ENCODE measurements at places on chromosomes 16 and 17.

- no peak for DNase-seq
Measured at GRCh38 chr17:70136131-70136530, 33.2 kb upstream of the KCNJ2 start.

DNA sequence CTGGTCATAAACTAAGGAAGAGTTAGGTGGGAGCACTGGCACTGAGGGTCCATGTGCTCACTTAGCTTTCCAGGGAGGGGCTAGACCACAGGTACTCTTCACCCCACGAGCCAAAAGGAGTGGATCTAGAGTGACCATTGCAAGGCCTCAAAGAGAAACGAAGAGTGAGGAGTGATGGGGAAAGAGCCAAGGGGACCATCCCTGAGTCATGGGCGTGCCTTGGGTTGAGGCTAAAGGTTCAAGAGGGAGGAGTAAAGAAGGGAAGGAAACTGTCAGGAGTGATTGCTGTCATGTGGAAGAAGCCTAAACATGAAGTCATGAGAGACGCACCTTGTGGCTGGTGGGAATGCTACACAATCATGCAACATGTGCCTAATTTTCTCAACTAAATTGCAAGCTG, 141.0 kb downstream of the CDH13 start:
- DNase-seq, result no peak

DNA sequence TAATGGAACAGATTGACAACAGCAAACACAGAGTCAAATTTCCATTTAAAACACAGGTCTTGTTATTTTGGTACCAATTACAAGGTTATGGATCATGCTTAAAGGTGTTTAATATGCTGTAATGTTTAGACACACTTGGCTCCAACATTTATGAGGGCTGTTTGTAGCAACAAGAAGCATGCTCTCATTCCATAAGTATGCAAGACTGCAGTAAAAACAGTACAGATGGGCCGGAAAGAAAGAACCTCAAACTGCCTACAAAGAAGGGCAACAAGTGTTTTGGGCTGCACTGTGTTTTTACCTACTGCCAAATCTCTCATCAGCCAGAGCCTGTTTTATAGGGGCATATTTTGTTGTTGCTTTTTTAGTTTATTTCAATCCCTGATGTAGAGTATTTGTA, 100.5 kb upstream of the HS3ST3A1 start:
- no peak for DNase-seq

- DNase-seq, result no peak
Measured at GRCh38 chr17:42653179-42654124, 5.6 kb upstream of the TUBG2 start.

GRCh38 chr17:43983515-43984411, 20.7 kb upstream of the NAGS start:
- DNase-seq, result no peak

- no peak for DNase-seq
Measured at GRCh38 chr16:15798671-15799070, 58.2 kb downstream of the MYH11 start.

DNA sequence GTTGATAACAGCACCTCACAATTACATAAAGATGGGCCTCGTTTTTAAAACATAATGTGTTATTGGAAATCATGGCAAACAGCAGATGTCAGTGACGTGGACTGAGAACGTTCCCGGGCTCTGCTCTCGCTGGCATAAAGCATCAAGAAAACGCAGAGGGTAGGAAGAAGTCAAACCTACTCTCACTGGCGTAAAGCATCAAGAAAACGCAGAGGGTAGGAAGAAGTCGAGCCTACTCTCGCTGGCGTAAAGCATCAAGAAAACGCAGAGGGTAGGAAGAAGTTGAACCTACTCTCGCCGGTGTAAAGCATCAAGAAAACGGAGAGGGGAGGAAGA, 110.6 kb downstream of the VPS53 start:
- no peak for DNase-seq

DNA sequence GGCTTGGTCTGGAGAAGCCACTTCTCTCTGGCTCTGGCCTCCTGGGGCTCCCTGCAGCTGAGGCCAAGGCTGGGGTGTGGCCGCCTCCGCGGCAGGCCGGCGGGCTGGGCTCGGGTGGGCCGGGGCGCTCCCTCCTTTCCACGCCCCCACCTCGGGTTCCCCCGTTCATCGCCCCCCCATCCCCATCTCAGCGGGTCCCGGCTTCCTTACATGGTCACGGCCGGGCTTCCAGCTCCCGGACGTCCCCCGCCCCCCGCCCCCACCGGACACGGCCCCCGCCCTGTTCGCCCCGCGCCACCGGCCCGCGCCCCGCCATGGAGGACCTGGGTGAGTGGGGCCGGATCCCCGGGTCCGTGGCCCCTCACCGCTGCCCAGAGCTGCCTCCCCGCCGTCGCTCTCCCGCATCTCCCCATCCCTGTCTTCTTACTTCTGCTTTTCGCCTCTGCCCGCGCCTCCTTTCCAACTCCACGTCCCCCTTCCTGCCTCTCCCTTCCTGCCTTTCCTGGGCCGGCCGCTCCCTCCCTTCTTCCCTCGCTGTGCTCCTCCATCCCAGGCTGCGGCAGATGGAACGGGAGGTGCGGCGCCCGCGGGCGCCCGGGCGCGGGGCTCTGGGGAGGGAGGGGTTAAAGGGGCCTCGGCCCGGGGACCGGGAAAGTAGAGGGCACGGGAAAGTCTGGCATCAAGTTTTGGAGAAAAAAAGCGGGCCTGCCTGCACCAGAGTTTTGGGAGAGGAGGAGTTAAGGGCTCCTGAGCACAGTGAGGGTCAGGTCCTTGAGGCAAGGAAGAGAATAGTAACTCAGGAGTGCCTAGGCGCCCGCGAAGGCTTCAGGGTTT, at the start of gene TGFB1I1:
TGFB1I1 (plus strand) TSS at position 278 of the 834 bp plus-strand sequence; CDS start at position 315, 37 bp downstream.
- DNase-seq, result no peak

GRCh38 chr17:77741109-77741508, 217.4 kb upstream of the TNRC6C start:
- no peak for DNase-seq

DNA sequence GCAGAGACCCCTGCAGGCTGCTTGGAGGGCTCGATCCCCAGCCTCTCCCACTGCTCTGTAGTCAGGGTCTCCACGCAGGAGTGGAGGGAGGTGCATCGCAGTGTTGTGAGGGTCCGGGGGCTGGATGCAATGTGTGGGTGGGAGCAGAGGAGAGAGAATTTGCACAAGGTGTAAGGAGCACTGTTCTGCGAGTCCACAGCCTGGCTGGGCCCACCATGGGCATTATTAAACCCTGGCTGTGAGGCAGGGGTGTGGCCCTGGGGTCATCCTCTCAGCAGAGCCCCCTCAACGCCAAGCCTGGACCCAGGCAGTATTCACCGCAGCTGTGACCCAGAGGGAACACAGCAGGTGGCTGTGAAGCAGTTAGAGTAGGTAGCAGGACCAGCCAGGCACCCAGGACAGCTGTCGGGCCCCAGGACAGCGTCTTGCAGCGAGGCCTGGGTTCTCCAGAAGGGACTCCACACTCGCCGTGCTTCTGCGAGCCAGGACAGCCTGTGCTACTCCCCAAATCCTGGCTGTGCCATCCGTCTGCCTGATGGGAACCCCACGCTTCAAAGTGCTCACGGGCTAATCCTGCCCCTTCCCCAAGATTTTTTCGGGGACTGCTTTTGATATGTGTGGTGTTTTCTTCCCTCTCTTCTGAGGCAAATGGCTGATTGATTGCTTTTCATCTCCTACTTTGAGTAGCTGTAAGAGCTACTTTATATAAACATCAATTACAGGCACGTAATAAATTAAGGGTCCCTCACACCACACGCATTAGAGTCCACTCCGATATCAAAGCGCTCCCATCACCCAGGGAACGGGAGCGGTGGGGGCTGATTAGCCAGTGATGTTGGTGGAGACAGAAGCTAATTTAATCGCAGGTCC, 100.9 kb upstream of the GSE1 start:
- no peak for DNase-seq

DNA sequence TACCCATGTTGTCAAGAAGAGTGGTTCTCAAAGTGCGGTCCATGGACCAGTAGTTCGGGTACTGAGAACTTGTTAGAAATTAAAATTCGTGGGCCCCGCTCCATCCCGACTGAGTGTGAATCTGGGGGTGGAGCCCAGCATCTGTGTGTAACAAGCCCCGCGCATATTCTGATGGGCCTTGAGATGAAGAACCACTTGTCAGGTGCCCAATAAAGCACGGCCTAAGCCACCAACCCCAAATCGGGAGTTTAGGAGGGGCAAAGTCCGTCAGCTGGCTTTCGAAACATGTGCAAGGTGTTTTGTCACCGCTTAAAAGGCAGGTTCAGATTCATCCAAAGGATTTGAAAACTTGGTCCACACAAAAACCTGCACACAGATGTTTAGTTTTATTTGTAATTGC, 29.5 kb downstream of the PSMD12 start:
- DNase-seq, result no peak

DNA sequence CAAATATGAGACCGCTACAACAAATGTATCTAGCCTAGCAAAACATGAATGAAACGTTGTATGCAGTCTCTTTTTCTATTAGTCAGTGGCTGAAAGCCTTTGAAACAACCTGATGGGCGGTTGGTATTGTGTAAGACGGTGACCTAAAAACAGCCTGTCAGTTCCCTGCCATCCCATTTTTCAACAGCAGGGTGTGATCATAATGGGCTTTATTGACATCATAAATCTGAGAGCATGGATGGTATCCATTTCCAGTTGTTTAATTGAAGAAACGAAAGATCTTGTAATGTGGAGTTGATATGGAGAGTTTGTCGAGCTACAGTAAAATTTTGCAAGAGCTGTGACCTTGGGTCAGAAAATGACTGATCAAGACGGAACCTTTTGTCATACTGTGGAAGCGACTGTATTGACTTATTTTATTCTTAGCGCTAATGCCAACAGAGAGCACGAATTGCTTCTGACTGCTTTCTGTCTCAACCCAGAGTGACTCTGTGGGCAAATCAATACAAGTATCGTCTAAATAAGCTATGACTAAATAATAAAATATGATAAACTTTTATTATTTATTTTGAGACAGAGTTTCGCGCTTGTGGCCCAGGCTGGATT, 12.3 kb upstream of the MEIOB start:
- no peak for DNase-seq

GRCh38 chr16:88527186-88527936, 42.8 kb upstream of the ZC3H18 start:
- peak; percentile 57 for DNase-seq

DNA sequence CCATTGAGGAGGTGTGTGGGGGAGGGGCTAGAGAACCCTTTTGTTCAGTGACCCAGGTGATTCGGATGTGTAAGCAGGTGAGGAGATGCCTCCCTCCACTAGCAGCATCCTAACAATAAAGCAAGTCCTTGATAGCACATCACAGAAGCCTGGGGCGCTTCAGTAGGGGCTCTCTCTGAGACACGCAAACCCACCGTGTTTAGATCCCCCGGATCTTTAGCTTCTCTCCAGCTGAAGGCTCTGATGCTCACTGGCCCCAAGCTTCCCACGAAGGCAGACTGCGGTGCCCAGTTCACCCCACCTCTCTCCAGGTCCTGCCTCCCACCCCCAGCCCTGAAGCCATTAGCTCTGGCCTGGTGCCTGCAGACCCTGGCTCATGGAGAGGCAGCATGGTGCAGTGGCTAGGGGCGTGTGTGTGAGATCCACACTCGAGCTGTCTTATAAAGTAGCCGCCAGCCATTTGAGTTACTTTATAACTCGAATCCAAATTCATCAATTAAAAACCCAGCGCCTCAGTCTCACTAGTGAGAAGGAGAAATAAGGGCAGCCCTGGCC, 204.7 kb upstream of the TNRC6C start:
- DNase-seq, result no peak

DNA sequence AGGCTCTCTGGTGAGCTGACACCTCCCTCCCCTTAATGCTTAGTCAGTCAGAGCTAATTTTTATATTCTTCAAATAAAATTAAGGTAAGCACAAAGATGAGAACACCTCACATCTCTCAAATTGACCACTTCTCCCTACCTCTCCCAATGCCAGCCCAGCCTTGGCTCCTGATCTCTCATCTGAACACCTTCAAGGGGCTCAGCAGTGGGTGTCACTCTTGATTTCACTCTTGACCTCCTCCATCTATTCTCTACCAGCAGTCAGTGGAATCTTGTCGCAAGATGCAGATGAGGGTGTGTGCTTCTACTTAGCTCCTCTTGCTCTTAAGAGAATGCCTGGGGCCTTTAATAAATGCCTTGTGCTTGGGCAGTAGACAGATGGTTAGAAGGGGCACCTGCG, 309.0 kb upstream of the IRX3 start:
- DNase-seq, result no peak

DNA sequence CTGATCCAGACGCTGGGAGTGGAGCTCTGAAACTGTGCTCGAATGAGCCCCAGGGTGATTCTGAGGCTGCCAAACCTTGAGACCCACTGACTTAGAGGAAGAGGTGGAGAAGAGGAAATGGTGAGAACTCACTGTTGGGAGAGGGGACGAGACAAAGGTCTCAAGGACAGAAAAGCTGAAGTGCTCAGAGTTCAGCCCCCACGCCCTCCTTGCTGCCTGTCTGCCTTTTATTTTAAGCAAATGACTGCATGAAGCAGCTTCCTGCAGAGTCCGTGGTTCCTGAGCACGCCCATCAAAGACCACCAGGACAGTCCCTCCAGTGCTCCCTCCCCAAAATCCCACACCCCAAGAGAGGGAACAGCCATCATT, 20.4 kb downstream of the COTL1 start:
- DNase-seq, result no peak

GRCh38 chr16:67301080-67301782, 21.9 kb downstream of the PLEKHG4 start:
- DNase-seq, result no peak

DNA sequence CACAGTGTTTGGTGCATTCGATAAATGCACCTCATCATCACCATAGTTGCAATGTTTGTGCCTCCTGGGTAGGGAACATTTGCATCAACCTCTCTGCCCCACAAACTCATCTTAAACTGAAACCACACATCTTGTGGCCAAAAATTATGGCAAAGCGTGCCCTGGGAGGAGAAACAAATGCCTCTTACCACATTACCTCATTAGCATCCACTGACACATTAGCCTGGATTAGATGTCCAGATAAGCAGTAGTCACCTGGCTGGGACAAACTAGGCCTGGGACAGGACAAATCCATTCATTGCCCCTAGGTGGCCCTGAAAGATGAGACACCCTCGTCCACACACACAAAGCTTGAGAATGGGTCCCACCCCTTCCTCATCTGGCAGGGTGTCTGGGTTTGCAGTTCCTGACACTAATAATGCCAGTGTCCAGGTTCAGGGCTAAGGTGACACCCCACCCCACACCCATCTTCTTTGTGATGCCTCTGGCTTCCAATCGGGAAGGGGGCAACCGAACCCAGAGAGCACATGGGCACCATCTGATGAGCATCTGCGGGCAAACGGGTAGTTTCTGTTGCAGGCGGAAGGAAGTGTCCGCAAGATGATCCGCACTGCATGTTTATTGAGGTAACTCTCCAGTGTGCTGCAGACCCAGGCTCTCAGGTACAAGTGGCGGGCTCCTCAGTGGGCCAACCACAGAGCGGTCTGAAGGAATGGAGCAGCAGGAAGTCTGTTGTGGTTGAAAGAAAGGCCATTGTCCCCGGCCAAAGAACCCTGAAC, 8.6 kb downstream of the XYLT1 start:
- DNase-seq, result no peak

- DNase-seq, result no peak
Measured at GRCh38 chr17:42563543-42563942, 1.6 kb downstream of the COASY start.

Data from activated T-cell treated with anti-CD3 and anti-CD28 coated beads for 4 hours (primary cell).